Caco-2 (cell line): ENCODE measurements at places on chromosomes 1 and 21. TPM values are rescaled to one million over a fixed set of nuclear protein-coding genes. Genes with fewer than 3 reads are reported as not detected.

GRCh38 chr1:93575621-93576284, 105.9 kb downstream of the BCAR3 start:
- no peak for DNase-seq
- H3K36me3 ChIP-seq: no peaks in the 10 kb centered on the region; the same call in 1 of the 2 replicates
- H3K27me3 ChIP-seq: no peaks in the 10 kb centered on the region

GRCh38 chr1:70778934-70779333, 268.7 kb downstream of the PTGER3 start:
- no peaks in the 10 kb centered on the region for H3K27me3 ChIP-seq
- DNase-seq: no peak
- H3K27ac ChIP-seq: no peak overlapping the region
- H3K4me3 ChIP-seq: no peak overlapping the region
- H3K4me1 ChIP-seq: no peaks in the 10 kb centered on the region
- H3K36me3 ChIP-seq: no peaks in the 10 kb centered on the region

Gene SH2D1B
- total RNA-seq: not detected in 2 replicates

DNA sequence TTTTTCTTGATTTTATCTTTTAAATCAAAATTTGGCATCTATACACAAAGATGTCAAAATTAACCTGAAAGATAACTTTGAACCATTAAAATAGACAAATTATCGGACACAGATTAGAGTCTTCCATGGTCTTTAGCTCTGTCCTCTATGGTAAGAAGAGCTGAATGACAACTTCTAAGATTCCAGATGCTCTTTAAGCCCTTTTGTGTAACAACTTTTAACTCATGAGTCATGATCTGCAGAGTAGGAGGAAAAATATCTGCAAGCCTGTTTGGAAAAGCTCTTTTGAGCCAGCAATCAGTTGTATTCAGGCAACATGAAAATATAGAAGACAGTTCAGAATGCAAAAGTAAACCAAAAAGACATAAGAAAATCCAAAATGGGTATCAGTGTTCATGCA, 37.8 kb downstream of the TTC13 start:
- no peak for DNase-seq
- peaks cover 2% of the 10 kb centered on the region; the same call in 1 of the 2 replicates for H3K36me3 ChIP-seq
- no peak overlapping the region for H3K4me3 ChIP-seq
- H3K27me3 ChIP-seq: no peaks in the 10 kb centered on the region
- no peak overlapping the region for H3K27ac ChIP-seq

- H3K27ac ChIP-seq: no peak overlapping the region
- no peaks in the 10 kb centered on the region for H3K27me3 ChIP-seq
- peaks cover 5% of the 10 kb centered on the region for H3K4me1 ChIP-seq
- no peak overlapping the region for H3K4me3 ChIP-seq
- no peaks in the 10 kb centered on the region for H3K36me3 ChIP-seq
- DNase-seq: no peak
Measured at GRCh38 chr1:93013145-93014065, 52.1 kb upstream of the DIPK1A start.

DNA sequence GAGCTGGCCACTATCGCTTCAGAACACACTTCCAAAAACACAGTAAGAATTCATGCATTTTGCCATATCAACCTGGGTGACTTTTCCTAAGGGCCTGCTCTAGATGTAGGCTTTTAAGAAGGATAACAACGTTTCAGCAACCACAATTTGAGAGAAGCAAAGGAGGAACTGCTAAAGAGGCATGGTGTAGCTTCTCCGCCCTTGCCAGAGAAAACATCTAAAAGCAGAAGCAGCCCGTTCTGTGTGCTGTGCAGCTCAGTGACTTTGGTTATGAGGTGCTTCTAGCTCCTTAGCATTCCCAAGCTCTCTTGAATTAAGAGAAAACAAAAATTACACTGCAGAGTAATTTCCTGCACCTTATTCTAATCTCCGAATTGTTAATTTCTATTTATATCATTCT, 2.7 kb downstream of the PER3 start:
- no peak overlapping the region for H3K4me3 ChIP-seq
- H3K27ac ChIP-seq: no peak overlapping the region
- peaks cover 7% of the 10 kb centered on the region for H3K4me1 ChIP-seq
- H3K27me3 ChIP-seq: no peaks in the 10 kb centered on the region
- peaks cover 7% of the 10 kb centered on the region for H3K36me3 ChIP-seq

- no peaks in the 10 kb centered on the region for H3K27me3 ChIP-seq
- no peaks in the 10 kb centered on the region for H3K36me3 ChIP-seq
- no peak overlapping the region for H3K4me3 ChIP-seq
- DNase-seq: no peak
- H3K4me1 ChIP-seq: no peaks in the 10 kb centered on the region
Measured at GRCh38 chr1:195664628-195665027, 943.6 kb downstream of the KCNT2 start.

DNA sequence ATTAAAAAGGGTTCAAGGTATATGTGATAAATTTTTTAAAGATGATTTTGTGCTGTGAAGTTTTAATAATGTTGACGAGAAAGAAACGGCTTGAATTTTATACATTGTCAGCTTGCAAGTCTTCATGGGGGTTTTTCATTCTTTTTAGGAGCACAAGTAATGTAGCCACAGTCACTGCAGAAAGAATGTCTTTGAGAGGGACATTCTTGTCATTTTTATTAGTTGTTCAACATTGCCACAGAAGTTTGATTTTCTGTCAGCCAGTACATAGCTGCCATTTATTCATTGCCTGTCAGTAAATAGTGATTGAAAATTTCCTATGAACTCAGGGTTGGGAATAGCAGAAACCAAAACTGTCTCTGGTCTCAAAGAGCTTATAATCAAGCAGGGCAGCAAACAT, 156.3 kb downstream of the DHRS3 start:
- no peak for DNase-seq
- H3K27ac ChIP-seq: peak overlapping the region; percentile 63
- H3K4me1 ChIP-seq: peaks cover 38% of the 10 kb centered on the region
- H3K4me3 ChIP-seq: no peak overlapping the region
- peaks cover 2% of the 10 kb centered on the region for H3K36me3 ChIP-seq

- no peak overlapping the region for H3K27ac ChIP-seq
- H3K36me3 ChIP-seq: no peaks in the 10 kb centered on the region
- no peaks in the 10 kb centered on the region for H3K4me1 ChIP-seq
Measured at GRCh38 chr1:82337635-82338034, 536.9 kb downstream of the ADGRL2 start.

DNA sequence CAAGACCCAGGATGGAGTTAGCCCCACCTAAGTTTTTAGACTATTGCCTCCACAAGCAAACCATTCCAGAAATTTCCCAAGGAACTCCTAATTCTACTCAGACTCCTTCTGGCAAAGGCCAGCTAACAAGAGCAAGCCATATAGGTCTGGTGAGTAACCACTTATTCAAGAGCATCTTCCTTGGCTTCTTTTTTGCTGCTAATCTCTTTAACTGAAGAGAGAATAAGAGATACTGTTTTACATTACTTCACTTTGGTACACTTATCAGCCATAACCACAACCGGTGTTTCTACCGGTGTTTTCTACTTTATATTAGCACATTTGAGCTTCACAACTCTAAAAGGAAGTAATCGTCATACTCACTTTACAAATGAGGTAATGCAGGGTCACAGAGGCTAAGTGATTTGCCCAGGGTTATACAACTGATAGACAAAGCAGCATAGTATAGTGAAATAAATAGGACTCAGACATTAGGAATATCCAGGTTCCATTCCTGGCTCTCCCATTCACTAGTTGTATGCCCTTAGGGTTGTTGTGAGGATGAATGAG, 1.7 kb upstream of the EPS15 start:
- H3K27ac ChIP-seq: no peak overlapping the region
- H3K36me3 ChIP-seq: no peaks in the 10 kb centered on the region
- peaks cover 12% of the 10 kb centered on the region for H3K4me1 ChIP-seq
- no peak for DNase-seq
- H3K4me3 ChIP-seq: no peak overlapping the region
- no peaks in the 10 kb centered on the region for H3K27me3 ChIP-seq

- no peak overlapping the region for H3K4me3 ChIP-seq
- H3K27me3 ChIP-seq: no peaks in the 10 kb centered on the region
- no peaks in the 10 kb centered on the region for H3K36me3 ChIP-seq
Measured at GRCh38 chr1:245389873-245390272, 235.1 kb downstream of the KIF26B start.

Gene BLACAT1
- 0.21 and 0.34 TPM in 2 replicates for total RNA-seq

Gene LCK
- 0.39 TPM in 1 of 2 replicates, not detected in the other for total RNA-seq

Gene SDF4
- 138 and 140 TPM in 2 replicates for total RNA-seq

GRCh38 chr1:110339407-110340206, 430 bp downstream of the RBM15 start:
- H3K36me3 ChIP-seq: no peaks in the 10 kb centered on the region
- H3K4me3 ChIP-seq: peak overlapping the region; percentile 92
- peak; percentile 56 for DNase-seq
- H3K27ac ChIP-seq: no peak overlapping the region
- no peaks in the 10 kb centered on the region for H3K27me3 ChIP-seq

GRCh38 chr1:85936470-85936869, 220.1 kb downstream of the COL24A1 start:
- DNase-seq: no peak
- H3K27ac ChIP-seq: no peak overlapping the region
- no peaks in the 10 kb centered on the region for H3K27me3 ChIP-seq
- no peaks in the 10 kb centered on the region for H3K36me3 ChIP-seq

- H3K4me1 ChIP-seq: peaks cover 14% of the 10 kb centered on the region; the same call in 1 of the 2 replicates
- H3K4me3 ChIP-seq: no peak overlapping the region
- H3K27me3 ChIP-seq: no peaks in the 10 kb centered on the region
- H3K36me3 ChIP-seq: no peaks in the 10 kb centered on the region
- no peak overlapping the region for H3K27ac ChIP-seq
Measured at GRCh38 chr21:34593954-34594531, 20.9 kb downstream of the RCAN1 start.

Gene FCER1G
- total RNA-seq: 1.5 and 2.6 TPM in 2 replicates

DNA sequence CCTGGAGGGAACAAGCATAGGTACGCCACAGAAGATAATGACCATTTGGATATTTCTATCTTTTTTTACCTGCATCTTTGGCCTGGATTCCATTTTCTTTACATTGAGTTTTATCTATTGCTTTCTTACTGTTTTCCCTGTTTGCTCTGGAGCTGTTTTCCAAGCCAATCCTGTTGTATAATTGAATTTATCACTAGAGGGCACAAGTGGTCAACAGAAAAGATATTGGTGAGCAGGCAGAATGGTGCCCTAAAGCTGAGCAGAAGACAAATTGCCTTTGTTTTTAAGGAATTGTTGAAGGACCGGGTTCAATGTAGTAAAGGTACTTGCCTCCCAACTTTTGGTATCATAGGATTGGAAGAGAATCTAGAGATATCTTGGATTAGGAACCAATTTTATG, 152.8 kb downstream of the PPP1R12B start:
- H3K36me3 ChIP-seq: no peaks in the 10 kb centered on the region
- no peak overlapping the region for H3K27ac ChIP-seq
- no peak for DNase-seq
- H3K27me3 ChIP-seq: no peaks in the 10 kb centered on the region
- H3K4me1 ChIP-seq: peaks cover 10% of the 10 kb centered on the region

- no peaks in the 10 kb centered on the region for H3K27me3 ChIP-seq
- no peak overlapping the region for H3K27ac ChIP-seq
- no peaks in the 10 kb centered on the region for H3K4me1 ChIP-seq
- H3K36me3 ChIP-seq: no peaks in the 10 kb centered on the region
- DNase-seq: no peak
Measured at GRCh38 chr1:185166106-185166505, 9.1 kb downstream of the SWT1 start.

GRCh38 chr1:21576031-21576797, 67.0 kb downstream of the ALPL start:
- no peak overlapping the region for H3K27ac ChIP-seq
- DNase-seq: no peak
- H3K36me3 ChIP-seq: no peaks in the 10 kb centered on the region
- no peaks in the 10 kb centered on the region for H3K4me1 ChIP-seq

Gene B4GALT2
- total RNA-seq: 28.6 and 31.5 TPM in 2 replicates

Gene POLR3C
- 48.0 and 48.8 TPM in 2 replicates for total RNA-seq

- no peaks in the 10 kb centered on the region for H3K4me1 ChIP-seq
- no peak overlapping the region for H3K4me3 ChIP-seq
Measured at GRCh38 chr1:17358557-17358956, 13.4 kb upstream of the PADI6 start.

- no peaks in the 10 kb centered on the region for H3K27me3 ChIP-seq
- H3K4me3 ChIP-seq: no peak overlapping the region
- no peaks in the 10 kb centered on the region for H3K36me3 ChIP-seq
- no peak for DNase-seq
- H3K4me1 ChIP-seq: no peaks in the 10 kb centered on the region
Measured at GRCh38 chr21:32459972-32460371, 47.5 kb downstream of the EVA1C start.

Gene EPRS1
- total RNA-seq: 199 and 215 TPM in 2 replicates

GRCh38 chr1:151313501-151313900, 13.7 kb downstream of the PI4KB start:
- H3K36me3 ChIP-seq: no peaks in the 10 kb centered on the region
- DNase-seq: no peak
- peak overlapping the region; percentile 78 for H3K27ac ChIP-seq

DNA sequence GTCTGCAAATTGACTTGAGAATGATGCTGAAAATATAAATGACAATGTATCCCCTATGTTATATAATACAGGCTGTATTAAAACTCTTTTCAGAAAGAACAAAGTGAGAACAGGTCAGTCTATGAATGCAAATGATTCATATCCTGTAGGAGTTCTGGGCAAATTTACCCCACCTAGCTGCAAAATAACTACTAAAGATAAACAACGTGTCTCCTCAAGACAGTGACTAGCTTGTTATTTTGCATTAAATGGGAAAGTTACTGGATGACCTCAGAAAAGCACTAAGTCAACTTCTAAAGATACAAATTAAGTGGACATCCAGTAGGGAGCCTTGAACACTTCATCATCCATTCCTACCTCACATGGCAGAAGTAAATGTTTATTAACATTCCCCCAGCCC, 11.1 kb downstream of the RNF19B start:
- no peaks in the 10 kb centered on the region for H3K36me3 ChIP-seq
- DNase-seq: no peak
- no peak overlapping the region for H3K27ac ChIP-seq
- H3K4me3 ChIP-seq: no peak overlapping the region

GRCh38 chr1:32291145-32291707, 657 bp upstream of the HDAC1 start:
- H3K27me3 ChIP-seq: no peaks in the 10 kb centered on the region
- DNase-seq: no peak
- H3K36me3 ChIP-seq: no peaks in the 10 kb centered on the region
- peak overlapping the region; percentile 28 for H3K4me3 ChIP-seq

- no peak overlapping the region for H3K4me3 ChIP-seq
- H3K36me3 ChIP-seq: no peaks in the 10 kb centered on the region
- H3K27ac ChIP-seq: no peak overlapping the region
- H3K27me3 ChIP-seq: no peaks in the 10 kb centered on the region
Measured at GRCh38 chr1:240151136-240151735, 59.6 kb downstream of the FMN2 start.

Gene SPRR3
- total RNA-seq: 0.70 and 1.0 TPM in 2 replicates

DNA sequence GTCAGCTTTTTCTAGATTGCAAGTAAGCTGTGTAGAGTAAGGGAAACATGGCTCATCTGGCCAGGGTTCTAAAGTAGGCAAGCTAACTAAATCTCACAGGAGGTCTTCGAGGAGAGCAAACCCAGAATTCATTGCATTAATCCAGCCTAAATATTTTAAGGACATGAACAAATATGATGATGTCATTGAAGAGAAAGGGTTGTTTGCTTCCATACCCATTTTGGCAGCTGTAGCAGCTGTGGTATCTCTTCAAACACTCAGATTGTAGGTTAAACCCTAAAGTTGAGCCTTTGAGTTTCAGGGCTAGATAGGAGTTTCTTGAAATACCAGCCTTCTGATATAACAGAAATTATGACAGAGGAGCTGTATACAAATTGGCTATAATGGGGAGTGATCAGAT, 200.5 kb upstream of the C1orf105 start:
- no peaks in the 10 kb centered on the region for H3K36me3 ChIP-seq
- DNase-seq: no peak
- H3K27me3 ChIP-seq: no peaks in the 10 kb centered on the region
